Glomerular endothelial cell (primary cell): ENCODE measurements at places on chromosomes 4 and X. TPM values are rescaled to one million over a fixed set of nuclear protein-coding genes. Genes with fewer than 3 reads are reported as not detected.

DNA sequence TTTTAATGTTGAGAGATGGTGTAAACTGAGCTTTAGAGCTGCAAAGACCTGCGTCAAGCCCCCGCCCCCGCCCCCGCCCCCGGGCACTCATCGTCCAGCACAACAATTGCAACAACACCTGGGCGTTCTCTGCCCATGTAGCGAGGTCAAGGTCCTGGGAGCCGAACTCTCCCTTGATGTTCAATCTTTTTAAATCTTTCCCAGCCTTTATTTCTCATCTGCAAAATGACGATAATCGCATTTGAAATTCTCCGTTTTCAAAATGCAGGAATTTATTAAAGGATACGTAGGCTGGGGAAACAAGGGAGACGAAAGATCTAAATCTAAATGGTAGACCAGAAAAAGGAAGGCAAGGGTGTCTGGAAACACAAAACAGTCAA, 648 bp upstream of the MSMO1 start:
- DNase-seq, result no peak

The TRAM1L1 gene
- 1.4 and 3.7 TPM in 2 replicates for total RNA-seq

GRCh38 chrX:85444613-85445012, 65.1 kb upstream of the POF1B start:
- no peak for DNase-seq

The VSIG4 gene
- total RNA-seq, result not detected in 2 replicates

The SLC10A6 gene
- total RNA-seq, result not detected in 2 replicates

- no peak for DNase-seq
Measured at GRCh38 chr4:84342161-84342560, 156.9 kb downstream of the NKX6-1 start.

The UGT2A3 gene
- total RNA-seq, result not detected in 2 replicates

- no peak for DNase-seq
Measured at GRCh38 chr4:7655511-7656243, 220.9 kb upstream of the PSAPL1 start.

The WDR17 gene
- 0.05 and 0.41 TPM in 2 replicates for total RNA-seq

The RAB33B gene
- 22.5 and 23.3 TPM in 2 replicates for total RNA-seq

DNA sequence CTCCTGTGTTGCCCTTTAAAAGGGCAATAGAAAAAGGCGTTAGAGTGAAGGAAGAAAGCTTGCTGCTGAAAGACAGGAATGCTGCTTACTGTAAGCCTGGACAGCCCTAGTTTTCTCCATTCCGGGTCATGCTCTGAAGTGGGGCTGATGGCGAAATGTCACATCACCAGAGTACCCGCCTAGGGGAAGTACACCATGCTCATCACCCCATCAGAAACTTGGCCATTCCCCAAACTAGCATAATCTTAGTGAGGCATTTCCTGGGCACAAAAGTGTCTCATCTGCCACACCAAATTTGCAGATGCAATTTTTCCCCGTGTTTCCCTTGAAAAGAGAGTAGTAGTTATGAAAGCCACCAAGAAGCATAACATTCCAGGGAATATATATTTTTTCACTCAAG, 47.8 kb upstream of the CAMK2D start:
- DNase-seq, result no peak

The BCOR gene
- 18.6 and 30.8 TPM in 2 replicates for total RNA-seq

DNA sequence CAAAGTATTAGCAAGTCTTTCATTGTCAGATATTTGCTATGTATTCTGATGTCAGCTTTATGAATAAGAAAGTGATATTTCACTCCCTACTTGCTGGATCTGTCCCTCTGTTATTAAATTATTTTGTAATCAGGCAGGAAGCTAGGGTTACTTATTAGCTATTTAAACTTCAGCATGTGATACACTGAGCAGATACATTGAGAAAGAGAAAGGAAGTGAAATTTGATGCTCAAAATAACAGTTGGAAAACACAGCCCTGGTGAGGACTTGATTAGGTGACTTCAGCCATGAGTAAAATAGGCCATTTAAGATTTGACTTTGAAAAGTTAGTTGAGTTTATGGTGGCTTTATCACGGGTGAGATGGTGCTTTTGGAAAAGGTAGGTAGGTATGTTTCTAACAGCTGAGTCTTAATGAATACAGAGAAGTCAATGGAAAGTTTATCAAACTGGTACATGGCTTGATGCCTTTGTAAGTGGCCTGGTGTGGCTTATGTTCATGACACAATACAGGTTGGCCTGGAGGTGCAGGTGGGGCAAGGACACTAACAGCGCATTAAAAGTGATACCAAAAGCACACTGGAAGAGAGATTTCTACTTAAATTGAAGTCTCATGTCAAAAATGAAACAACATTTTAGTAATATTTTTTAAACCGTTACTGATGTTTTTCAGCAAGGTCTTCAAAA, 321.2 kb upstream of the SPOCK3 start:
- DNase-seq, result no peak

- DNase-seq, result no peak
Measured at GRCh38 chrX:45422216-45422925, 221.7 kb upstream of the DIPK2B start.

DNA sequence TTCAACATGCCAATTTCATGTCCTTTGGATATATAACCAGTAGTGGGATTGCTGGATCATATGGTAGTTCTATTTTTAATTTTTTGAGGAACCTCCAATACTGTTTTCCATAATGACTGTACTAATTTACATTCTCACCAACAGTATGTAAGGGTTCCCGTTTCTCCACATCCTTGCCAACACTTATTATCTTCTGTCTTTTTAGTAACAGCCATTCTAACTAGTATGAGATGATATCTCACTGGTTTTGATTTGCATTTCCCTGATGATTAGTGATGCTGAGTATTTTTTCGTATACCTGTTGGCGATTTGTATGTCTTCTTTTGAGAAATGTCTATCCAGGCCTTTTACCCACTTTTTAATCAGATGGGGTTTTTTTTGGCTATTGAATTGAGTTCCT, 133.5 kb upstream of the MED14 start:
- DNase-seq, result no peak

The ANK2 gene
- total RNA-seq, result 4.1 and 6.1 TPM in 2 replicates

DNA sequence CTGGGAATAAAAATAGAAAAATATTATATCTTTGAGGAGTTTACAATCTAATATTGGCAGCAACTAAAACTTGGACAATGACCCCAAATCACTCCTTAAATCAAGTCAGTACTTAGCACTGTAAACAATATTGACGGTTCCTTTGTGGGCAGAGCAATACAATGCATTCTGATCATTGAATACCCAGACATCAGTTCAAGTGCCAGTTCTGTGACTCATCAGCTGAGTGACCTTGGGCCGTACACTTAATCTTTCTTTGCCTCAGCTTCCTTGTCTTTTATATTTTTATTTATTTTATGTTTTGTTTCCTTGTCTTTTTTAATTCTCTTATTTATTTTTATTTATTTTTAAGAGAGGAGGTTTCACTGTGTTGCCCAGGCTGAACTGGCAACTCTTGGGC, 112.2 kb upstream of the ANXA3 start:
- no peak for DNase-seq

- no peak for DNase-seq
Measured at GRCh38 chrX:41688835-41689234, at the start of gene GPR34. Gene GPR34 (plus strand): TSS chrX:41688973. CDS start chrX:41695634, 6,661 bp downstream.
